ENCODE measurements at places on chromosomes 6 and 20.

GRCh38 chr20:46399401-46399800 is 7.0 kb downstream of the ELMO2 start:
- DNase-seq: no peak

GRCh38 chr20:19515074-19515473 is 243.0 kb upstream of the RIN2 start:
- DNase-seq: no peak

DNA sequence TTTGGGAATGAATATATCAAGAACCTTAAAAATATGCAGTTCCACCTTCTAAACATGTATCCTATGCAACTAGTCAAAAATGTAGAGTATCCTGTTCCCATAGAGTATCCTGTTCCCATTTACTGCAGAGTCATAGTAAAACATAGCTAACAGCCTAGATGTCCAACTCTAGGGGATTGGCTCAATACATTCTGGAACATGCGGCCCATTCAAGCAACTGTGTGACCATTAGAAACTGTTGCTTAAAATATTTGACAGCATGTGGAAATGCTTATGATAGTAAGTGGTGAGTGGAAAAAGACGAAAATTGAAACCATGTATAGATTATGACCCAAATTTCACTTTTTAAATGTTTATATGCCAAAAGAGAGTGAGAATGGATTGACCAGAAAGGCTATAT is 11.2 kb downstream of the FOXP4 start:
- DNase-seq: no peak

- peak; percentile 76 for DNase-seq
These were observed 11.5 kb downstream of the NFKBIL1 start for GRCh38 chr6:31558631-31559500.

- DNase-seq: no peak
These were observed 64.0 kb downstream of the RREB1 start for GRCh38 chr6:7171733-7172132.

GRCh38 chr6:155256122-155256795 is 7.6 kb upstream of the CLDN20 start:
- no peak for DNase-seq

DNA sequence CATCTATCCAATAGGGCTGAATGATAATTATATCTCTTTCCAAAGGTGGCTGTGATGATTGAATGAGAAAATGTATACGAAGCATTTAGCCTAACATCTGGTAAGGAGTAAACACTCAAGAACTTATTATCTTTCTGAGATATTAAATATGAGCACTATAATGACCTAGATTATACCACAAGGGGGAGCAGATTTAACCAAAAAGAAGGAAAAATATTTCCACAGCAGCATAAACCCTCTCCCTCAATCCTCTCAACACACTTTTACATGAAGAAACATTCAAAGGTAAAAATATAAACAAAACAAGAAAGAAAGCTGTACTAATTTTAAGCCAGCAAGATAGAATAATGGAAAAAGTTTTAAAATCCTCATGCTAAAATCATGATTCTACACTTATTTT is 68.4 kb downstream of the SHPRH start:
- DNase-seq: no peak

- DNase-seq: no peak
These were observed 124.9 kb upstream of the NRN1 start for GRCh38 chr6:6131492-6132109.

DNA sequence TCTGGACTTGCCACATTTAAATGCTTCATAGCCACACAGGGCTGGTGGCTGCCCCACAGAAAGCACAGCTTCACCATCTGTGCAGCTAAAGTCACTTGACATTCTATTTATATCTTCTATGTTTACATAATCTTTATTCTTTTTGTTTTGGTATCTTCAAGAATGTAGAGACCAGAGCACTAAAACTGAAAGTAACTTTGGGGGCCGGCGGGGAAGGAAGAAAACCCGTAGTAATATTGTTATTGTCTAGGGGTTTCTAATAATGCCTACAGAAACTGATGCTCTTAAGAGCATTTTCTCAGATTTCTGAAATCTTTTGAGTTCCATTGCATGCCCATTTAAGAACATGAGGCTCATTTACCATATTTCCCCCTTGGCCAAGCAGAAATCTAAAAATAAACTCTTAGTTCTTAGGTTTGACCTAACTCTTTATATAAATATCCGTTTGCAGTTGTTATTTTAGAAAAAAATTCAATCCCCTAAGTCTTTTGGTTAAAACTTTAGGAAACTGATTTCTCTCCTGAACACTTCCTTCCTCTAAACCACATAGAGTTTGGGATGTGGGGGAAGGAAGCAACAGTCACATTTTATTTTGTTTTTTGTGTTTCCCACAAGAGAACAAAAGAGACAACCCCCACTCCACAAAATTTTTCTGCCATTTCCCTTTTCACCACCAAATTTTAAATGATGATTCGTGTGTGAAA is 207.6 kb downstream of the OGFRL1 start:
- DNase-seq: no peak

- DNase-seq: no peak
These were observed 25.5 kb upstream of the SMIM26 start for GRCh38 chr20:18541741-18542140.

GRCh38 chr6:140256248-140256647 is 881.8 kb upstream of the CITED2 start:
- no peak for DNase-seq

DNA sequence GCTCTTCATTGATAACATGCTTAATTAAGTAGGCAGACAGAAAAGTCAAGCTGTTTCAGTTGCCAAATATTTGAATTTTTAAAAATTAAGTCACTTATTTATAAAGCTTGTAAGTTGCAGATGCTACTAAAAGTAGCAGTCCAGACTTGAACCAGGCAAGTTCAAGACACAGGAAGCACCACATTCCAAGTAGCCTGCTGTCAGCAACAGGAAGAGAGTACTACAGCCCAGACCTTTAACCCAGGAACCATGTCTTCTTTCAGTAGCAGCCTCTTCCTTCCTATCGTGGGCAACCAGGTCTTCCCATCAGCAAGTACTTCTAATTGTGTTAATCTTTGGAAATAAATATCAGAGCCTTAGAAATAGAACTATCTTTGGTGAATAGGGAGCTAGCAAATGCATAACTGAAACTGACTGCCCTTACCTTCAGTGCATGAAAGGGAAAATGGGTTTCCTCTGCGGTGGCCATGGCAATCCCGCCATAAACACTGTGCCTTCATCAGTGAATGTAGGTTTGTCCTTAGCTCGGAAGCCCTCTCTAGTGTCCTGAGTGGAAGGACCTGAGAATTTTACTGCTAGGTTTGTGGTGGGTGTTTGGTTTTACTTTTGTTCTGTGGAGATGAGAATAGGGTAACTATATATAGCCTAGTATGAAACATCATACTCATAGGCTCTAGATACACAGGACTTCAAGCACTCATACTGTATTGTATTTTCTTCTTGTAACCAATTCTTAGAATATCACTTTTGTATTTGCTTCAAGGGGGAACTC is 95.6 kb downstream of the SYCP2 start:
- no peak for DNase-seq

- DNase-seq: no peak
These were observed 191.2 kb downstream of the ZNF217 start for GRCh38 chr20:53402233-53403005.

GRCh38 chr6:80639181-80639629 is 532.7 kb downstream of the BCKDHB start:
- DNase-seq: no peak

GRCh38 chr6:100101644-100102043 is 107.6 kb upstream of the MCHR2 start:
- DNase-seq: no peak

- DNase-seq: no peak
These were observed 1025.0 kb upstream of the GJE1 start for GRCh38 chr6:141107591-141108160.

DNA sequence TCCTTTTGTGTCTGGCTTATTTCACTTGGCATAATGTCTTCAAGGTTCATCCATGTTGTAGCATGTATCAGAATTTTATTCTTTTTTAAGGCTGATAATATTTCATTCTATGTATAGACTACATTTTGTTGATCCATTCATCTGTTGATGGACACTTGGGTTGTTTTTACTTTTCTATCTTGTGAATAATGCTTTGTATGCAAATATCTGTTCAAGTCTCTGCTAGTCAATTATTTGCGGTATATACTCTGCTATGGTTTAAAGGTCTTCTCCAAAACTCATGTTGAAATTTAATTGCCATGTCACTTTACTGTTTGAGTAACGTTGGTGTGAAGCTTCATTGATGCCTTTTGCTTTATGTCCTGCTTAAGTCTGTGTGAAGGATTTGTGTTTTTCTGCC is 27.5 kb downstream of the ECI2 start:
- no peak for DNase-seq

GRCh38 chr6:34358389-34358905 is 34.0 kb downstream of the NUDT3 start:
- no peak for DNase-seq

Data from stimulated activated CD4-positive, alpha-beta T cell treated with anti-CD3 and anti-CD28 coated beads, Interleukin-2, amount 100 ng/mL, for 24 hours (primary cell).